Activated naive CD8-positive, alpha-beta T cell treated with anti-CD3 and anti-CD28 coated beads, Interleukin-2, amount 10 ng/mL, durations not matched to agents 7 days and 5 days (primary cell): ENCODE measurements at places on chromosomes 12 and 14. TPM values are rescaled to one million over a fixed set of nuclear protein-coding genes. Genes with fewer than 3 reads are reported as not detected.

SLC4A8 gene
- total RNA-seq: 6.1 TPM

CFAP73 gene
- total RNA-seq: 0.65 TPM

PRH2 gene
- total RNA-seq: not detected

SLC16A7 gene
- total RNA-seq: 42.4 TPM

CHURC1 gene
- 89.7 TPM for total RNA-seq

IAPP gene
- not detected for total RNA-seq

IKZF4 gene
- 18.2 TPM for total RNA-seq

- no peaks in the 10 kb centered on the region for H3K36me3 ChIP-seq
- no peak overlapping the region for H3K27ac ChIP-seq
- H3K27me3 ChIP-seq: peaks cover 8% of the 10 kb centered on the region
- no peak overlapping the region for H3K4me3 ChIP-seq
- no peaks in the 10 kb centered on the region for H3K4me1 ChIP-seq
- DNase-seq: no peak
These were observed 51.5 kb downstream of the LMNTD1 start for GRCh38 chr12:25501549-25501948.

- H3K4me1 ChIP-seq: peaks cover 24% of the 10 kb centered on the region
- peak overlapping the region; percentile 60 for H3K4me3 ChIP-seq
- no peaks in the 10 kb centered on the region for H3K27me3 ChIP-seq
- H3K27ac ChIP-seq: peak overlapping the region; percentile 63
These were observed 50.8 kb upstream of the ELK3 start for GRCh38 chr12:96143392-96143791.

DNA sequence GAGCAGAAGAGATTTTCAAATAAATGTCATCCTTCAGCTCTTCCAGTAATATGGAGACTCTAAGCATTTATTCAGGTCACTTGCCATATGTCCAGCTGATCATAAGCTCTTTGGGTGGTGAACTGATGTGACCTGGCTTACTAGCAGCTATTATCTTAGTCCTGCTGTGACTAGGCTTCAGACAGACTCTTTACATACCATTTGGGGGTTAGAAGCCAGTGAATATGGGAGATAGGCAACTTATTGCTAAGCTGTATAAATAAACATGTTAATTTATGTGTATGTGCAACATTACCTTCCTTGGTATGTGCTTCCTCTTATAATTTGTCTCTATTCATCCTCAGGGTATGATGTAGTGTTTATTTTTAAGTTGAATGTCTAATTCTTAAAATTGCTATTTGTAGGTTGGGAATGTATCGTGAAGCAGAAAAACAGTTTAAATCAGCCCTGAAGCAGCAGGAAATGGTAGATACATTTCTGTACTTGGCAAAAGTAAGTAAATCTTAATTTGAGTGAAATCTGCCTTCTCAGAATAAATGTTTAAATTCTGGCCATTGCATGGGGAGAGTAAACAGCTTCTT, 32.4 kb downstream of the TTC8 start:
- no peak overlapping the region for H3K4me3 ChIP-seq
- peaks cover 2% of the 10 kb centered on the region for H3K36me3 ChIP-seq
- no peaks in the 10 kb centered on the region for H3K27me3 ChIP-seq
- no peaks in the 10 kb centered on the region for H3K4me1 ChIP-seq

- peaks cover 3% of the 10 kb centered on the region for H3K27me3 ChIP-seq
- H3K36me3 ChIP-seq: no peaks in the 10 kb centered on the region
- H3K4me3 ChIP-seq: no peak overlapping the region
These were observed 117.3 kb upstream of the LMNTD1 start for GRCh38 chr12:25670076-25671055.

DNA sequence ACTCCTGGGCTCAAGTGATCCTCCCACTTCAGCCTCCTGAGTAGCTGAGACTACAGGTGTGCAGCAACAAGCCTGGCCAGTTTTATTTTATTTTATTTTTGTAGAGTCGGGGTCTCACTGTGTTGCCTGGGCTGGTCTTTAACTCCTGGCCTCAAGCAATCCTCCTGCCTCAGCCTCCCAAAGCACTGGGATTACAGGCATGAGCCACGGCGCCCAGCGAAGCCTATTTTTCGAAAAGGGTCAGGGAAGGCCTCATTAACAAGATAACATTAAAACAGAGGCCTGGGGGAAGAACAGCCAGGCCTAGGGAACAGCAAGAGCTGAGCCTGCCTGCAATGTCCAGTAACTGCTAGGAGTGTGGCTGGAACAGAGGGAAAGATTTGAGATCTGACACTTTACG, 36.1 kb upstream of the VRK1 start:
- H3K4me1 ChIP-seq: peaks cover 2% of the 10 kb centered on the region
- no peak overlapping the region for H3K27ac ChIP-seq
